LNCaP clone FGC (cell line): ENCODE measurements at places on chromosomes 16 and 17.

GRCh38 chr17:41919165-41919817, 540 bp upstream of the ACLY start:
- peak; percentile 37 for DNase-seq

- no peak for DNase-seq
Measured at GRCh38 chr16:29839822-29840221, 19.6 kb downstream of the MVP start.

GRCh38 chr17:1144162-1144561, 35.6 kb downstream of the ABR start:
- DNase-seq = no peak

DNA sequence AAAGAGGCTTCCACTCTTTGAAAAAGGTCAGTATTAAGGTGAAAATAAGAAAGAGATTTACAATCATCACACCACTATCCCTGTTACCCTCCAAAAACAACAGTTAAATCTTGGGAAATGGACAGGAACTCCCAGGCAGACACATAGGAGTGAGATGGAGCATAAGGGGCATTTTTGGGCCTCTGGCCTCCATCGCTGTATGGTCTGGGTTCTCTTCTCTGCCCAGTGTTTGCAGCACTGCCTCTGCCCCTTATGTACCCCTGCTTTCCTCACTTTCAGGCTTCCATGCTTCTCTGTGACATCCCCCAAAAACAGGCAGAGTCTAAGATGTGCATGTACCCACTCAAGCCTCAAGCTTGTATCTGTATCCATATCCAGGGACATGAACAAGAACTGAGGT, 630 bp upstream of the HOXB2 start:
- no peak for DNase-seq

DNA sequence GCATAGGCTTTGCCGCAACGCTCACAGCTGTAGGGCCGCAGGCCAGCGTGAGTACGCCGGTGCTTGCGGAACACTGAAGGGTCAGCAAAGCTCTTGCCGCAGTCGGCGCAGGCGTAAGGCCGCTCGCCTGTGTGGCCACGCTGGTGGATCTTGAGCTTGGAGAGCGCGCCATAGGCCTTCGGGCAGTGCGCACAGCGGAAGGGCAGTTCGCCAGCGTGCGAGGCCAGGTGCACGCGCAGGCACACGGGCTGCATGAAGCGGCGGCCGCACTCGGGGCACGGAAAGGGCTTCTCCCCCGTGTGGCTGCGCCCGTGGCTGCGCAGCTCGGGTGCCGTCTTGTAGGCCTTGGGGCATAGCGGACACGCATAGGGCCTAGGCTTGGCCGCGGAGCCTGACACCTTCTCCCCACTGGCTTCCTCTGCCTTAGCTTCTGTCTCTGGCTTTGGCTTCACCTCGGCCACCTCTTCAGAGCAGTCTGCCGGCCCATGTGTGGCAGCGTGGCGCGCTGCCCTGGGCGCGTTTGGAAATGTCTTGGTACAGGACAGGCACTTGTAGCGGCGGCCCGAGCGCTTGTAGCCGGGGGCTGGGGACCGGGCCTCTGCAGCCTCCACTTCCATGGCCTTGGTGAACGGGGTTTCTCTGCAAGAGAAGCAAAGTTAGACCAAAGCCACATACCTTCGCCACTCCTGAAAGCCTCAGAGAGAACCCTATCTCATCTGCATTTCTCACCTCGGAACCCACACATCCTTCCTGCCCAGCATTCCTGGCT, 10.0 kb downstream of the ZNF668 start:
- no peak for DNase-seq

- no peak for DNase-seq
Measured at GRCh38 chr16:65038100-65038499, 83.8 kb downstream of the CDH11 start.

DNA sequence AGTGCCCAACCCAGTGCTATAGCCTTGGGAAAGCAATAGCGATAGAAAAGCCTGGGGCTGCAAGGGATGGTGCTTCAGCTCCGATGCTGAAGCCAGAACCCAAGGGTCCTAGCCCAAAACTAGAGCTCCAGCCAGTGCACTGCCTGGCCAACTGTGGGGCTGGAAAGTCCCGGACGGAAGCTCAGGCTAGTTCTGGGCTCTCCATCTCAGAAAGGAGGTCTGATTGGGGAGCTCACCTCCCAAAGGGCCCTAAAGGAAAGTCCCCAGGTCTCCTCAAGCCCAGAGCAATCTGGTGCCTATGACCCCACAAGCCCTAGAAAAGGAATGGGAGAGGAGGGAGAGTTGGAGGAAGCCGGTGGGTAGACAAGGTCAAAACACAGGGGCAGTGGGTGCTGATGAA, 2.0 kb upstream of the ABCC3 start:
- DNase-seq = no peak

- DNase-seq = no peak
Measured at GRCh38 chr16:3825103-3825502, 55.4 kb downstream of the CREBBP start.
